ENCODE measurements at places on chromosomes 1 and 21. TPM values are rescaled to one million over a fixed set of nuclear protein-coding genes. Genes with fewer than 3 reads are reported as not detected.

- H3K36me3 ChIP-seq, result no peaks in the 10 kb centered on the region
- DNase-seq, result no peak
- no peak overlapping the region for H3K4me3 ChIP-seq
- no peaks in the 10 kb centered on the region for H3K4me1 ChIP-seq
- peaks cover 9% of the 10 kb centered on the region for H3K27me3 ChIP-seq
- no peak overlapping the region for H3K27ac ChIP-seq
Measured at GRCh38 chr1:42086146-42086545, 67.1 kb upstream of the GUCA2B start.

TRNP1 gene
- 0.20 TPM for total RNA-seq

LRRC71 gene
- not detected for total RNA-seq

DNA sequence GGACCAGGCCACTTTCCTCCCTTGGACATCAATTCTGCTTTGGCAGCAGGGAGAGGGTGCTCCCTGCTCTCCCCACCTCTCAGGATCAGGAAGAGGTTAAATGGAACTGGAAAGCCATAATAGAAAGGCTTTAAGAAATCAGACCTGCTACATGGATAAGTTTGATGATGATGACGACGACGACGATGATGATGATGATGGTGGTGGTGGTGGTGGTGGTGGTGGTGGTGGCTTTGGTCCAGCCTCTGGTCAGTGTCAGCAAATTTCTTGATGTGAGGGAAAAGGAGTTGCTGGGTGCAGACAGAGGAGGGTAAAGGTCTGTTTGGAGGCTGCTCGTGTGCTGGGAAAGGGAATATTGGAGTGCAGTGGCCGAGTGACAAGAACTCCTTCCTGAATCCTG is 36.8 kb downstream of the VWA5B1 start:
- H3K4me3 ChIP-seq, result no peak overlapping the region
- peaks cover 10% of the 10 kb centered on the region for H3K4me1 ChIP-seq
- H3K27me3 ChIP-seq, result peaks cover 8% of the 10 kb centered on the region
- DNase-seq, result no peak
- H3K27ac ChIP-seq, result no peak overlapping the region

DNA sequence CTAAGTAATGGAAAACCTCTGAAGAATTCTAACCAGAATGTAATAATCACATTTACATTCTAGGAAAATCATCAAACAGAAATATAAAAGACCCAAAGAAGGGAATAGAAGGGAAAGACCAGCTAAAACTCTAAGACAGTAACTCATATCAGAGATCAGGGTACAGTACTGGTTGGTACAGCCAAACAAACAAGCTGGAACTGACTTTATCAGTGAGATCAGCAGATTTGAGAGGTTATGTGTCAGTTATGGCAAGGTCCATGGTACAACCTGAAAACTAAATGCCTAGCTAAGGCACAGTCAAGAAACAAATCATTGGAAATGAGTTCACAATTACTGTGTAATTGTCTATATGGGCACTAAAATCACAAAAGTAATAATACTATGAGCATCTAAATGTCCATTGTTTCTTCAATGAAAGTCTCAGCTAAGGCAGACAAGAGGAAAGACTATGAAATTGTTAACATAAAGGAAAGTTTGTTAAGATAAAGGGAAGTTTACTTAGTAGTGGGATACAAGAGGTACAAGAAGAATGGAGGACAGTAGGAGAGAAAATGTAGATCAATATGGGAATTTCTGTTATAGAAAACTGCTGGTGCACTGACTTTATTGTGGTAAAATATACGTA is 75.8 kb downstream of the TRIM33 start:
- no peak overlapping the region for H3K4me3 ChIP-seq
- peaks cover 14% of the 10 kb centered on the region for H3K4me1 ChIP-seq

DNA sequence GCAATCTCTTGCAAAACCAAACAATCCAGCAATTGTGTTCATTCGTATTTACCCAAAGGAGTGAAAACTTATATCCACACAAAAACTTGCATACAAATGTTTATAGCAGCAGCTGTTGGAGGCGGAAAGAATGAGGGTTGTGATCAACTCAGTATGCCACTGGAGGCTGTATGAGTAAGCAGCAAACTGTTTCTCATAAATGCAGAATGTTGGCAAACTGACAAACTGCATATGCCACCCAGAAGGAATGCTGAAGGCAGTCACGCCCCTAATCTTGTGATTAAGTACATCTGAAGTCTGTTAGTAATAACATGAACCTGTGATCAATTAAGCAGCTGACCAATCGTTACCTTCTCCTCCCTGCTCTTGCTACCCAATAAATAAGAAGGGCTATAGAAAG is 60.5 kb upstream of the CR2 start:
- H3K27me3 ChIP-seq, result peaks cover 2% of the 10 kb centered on the region
- no peak overlapping the region for H3K4me3 ChIP-seq
- no peak overlapping the region for H3K27ac ChIP-seq
- no peaks in the 10 kb centered on the region for H3K36me3 ChIP-seq
- DNase-seq, result no peak

DNA sequence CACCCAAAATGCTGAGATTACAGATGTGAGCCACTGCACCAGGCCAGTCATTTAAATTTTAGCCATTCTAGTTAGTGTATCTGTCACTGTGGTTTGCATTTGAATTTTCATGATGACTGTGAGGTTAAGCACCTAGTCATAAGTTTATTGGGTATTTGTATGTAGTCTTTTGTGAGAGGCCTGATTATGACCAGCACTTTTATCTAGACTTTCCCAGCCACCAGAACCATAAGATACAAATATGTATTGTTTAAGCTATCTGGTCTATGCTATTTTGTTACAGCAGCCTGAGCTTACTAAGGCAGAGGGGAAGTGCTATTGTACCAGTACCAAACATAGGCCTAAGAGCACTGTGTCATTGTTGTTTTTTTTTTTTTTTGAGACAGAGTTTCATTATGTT is 19.9 kb upstream of the DNAJC6 start:
- no peaks in the 10 kb centered on the region for H3K4me1 ChIP-seq
- no peak overlapping the region for H3K27ac ChIP-seq
- H3K36me3 ChIP-seq, result no peaks in the 10 kb centered on the region
- DNase-seq, result no peak
- peaks cover 3% of the 10 kb centered on the region for H3K27me3 ChIP-seq
- H3K4me3 ChIP-seq, result no peak overlapping the region

GRCh38 chr1:159282118-159282517 is 20.0 kb upstream of the FCER1A start:
- no peak overlapping the region for H3K4me3 ChIP-seq
- no peak for DNase-seq
- H3K4me1 ChIP-seq, result no peaks in the 10 kb centered on the region

DNA sequence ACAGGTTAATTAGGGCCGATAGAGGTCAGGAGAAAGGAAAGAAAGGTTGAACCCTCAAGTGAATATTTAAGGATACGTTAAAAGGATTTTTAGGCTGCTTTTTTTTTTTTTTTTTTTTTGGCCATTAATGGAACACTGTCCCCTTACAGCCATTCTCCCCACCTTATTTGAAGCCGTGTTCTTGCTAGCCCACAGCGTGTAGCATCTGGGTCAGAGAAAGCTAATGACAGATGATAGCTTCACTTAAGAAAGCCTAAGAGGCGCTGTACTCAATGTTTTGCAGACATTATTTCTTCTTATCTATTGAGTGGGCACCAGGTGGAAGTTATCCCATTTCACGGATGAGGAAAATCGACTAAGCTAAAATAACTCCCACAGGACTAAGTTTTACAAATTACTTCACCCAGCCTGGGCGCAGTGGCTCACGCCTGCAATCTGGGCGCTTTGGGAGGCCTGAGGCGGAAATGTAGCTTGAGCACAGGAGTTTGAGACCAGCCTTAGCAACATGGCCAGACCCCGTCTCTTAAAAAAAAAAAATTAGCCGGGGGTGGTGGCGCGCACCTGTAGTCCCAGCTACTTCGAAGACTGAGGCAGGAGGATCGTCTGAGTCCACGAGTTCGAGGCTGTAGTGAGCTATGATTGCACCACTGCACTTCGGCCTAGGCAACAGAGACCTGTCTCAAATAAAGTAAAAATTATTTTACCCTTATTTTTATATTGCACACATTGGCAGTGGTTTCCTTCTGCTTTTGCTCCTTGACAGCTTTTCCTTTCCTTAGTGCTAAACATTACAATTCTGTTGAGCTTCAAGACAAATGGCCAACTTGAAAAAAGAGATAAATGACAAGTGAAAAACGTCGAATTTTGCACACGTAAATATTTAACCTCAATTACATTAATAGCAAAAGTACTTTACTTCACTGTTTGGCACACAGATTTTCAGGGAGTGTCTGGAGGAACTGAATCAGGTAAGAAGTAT is 1.1 kb upstream of the PHTF1 start:
- peak overlapping the region; percentile 92 for H3K4me3 ChIP-seq
- peaks cover 14% of the 10 kb centered on the region for H3K4me1 ChIP-seq
- no peak for DNase-seq
- no peaks in the 10 kb centered on the region for H3K27me3 ChIP-seq

PDIK1L gene
- total RNA-seq, result 21.4 TPM

DNA sequence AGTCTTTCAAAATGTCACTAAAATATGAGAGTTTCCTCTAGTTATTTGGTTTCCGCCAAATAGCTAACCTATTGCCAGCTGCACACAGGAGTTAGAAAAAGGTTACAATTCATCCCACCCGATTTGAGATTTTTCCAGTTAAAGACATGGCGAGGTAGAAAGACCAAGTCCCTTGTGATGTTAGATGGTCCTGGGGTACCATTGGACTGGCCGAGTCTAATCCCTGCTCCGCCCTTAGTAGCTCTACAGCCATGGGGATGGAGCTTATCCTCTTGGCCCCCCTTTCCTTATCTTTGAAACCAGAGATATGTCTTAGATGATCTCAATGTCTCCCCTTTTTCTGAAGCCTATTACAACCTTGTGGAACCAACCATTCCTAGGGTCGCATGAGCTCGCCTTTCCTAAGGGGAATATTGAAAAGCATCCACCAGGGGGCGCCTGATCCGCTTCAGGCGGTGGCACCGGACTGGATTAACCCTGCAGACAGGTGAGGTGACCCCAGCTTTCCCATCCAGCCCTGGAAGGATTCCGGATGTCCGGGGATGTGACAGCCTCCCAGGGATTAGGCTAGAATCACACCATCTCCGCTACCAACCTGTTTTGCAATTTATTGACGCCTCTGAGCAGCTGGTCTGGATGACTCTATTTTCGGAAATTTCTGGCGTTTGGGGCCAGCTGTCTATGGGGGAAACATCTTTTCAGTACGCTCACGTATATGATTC is 68.3 kb upstream of the SIM2 start:
- H3K27ac ChIP-seq, result no peak overlapping the region
- H3K36me3 ChIP-seq, result no peaks in the 10 kb centered on the region
- peak; percentile 74 for DNase-seq
- H3K27me3 ChIP-seq, result no peaks in the 10 kb centered on the region

Measured in activated naive CD4-positive, alpha-beta T cell treated with anti-CD3 and anti-CD28 coated beads for 36 hours (primary cell).